NCI-H187 (cell line): ENCODE measurements at places on chromosomes 3 and 15.

DNA sequence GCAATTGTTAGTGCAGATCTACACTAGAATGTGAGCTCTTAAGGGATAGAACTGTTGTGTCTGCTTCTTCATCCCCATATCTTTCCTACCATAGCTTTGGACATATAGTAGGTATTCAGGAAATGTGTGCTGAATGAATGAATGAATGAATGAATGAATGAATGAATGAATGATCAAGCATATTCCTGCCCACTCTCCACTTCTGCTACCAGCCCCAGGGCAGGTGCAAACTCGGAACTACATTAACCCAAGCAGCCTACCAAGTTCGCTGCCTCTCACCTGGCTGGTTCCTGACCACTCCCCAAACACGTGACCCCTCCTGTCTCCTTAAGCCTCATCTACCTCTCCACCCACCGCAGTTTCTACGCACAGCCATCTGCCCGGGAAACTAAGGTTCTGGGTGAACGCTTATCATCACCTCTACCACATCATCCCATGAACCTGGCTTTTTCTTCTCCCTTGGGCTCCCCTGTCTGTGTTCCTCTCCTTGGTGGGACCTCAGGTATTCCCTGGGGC is 26.8 kb downstream of the PAQR5 start:
- no peak for DNase-seq

- no peak for DNase-seq
Observed at GRCh38 chr15:57909388-57909787, 156.1 kb downstream of the ALDH1A2 start.

DNA sequence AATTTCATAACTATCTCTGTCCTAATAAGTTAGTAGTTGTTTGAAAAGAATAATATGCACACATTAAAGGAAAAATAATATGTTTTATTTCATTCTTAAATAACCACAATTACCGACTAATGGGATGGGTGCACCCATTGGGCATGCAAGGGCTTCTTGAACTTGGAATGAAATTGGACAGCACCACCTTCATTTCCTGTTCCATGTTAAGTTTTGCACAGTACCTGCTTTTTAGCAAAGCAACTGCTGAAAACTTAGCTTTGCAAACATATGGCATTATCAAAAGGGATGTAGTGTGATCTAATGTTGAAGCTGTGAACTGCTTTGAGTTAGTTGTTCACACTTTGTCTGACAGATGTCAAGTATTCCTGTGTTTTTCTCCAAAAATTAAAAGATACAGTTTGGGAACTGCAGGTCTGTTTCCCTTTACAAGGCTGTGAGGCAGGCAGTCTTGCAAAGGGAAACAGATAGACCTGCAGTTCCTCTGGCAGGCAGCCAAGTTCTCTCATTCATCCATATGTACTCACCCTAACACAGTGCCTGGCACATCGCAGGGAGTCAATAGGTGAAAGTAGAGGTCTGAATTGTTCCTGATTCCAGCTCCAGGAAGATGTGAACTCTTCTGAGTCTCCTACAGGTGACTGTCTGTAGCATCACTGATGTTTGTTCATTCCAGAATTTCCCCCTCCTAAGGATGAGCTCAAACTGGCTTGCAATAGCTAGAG is 64.3 kb upstream of the GOLGA8B start:
- DNase-seq, result no peak

DNA sequence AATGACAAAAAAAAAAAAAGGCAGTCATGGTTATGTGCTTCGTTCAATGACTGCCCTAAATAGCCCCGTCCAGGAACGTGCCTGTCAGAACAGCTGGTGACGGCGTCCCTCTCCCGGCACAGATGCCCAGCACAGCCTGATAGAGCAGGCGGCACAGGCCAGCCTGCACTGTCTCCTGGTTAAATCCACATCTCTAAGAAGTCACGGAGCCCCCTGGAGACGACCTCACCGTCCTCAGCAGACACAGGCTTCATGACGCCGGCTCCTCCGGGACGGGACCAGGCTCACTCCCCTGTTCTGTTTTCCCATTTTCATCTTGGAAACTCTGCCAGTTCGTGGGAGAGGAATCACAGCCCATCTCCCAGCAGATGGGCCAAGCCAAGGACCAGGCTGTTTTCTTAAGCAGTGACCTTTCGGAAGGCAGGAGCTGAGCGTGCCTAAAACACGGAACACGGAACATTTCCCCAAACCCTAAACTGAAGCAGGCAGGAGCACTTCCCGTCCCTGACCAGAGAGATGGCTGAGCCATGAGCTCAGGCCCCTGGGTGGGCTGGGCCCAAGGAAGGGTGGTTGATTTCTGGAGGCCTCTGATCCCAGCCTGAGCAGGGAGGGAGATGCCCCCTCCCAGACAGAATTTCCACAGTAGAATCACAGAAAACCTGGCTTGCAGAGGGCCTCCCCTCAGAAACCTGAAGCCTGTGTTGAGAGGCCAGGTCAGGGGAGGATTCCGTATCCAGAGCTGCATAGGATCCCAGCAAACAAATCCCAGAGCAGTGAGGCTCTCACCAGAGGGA is 35.9 kb downstream of the ADCY5 start:
- no peak for DNase-seq

DNA sequence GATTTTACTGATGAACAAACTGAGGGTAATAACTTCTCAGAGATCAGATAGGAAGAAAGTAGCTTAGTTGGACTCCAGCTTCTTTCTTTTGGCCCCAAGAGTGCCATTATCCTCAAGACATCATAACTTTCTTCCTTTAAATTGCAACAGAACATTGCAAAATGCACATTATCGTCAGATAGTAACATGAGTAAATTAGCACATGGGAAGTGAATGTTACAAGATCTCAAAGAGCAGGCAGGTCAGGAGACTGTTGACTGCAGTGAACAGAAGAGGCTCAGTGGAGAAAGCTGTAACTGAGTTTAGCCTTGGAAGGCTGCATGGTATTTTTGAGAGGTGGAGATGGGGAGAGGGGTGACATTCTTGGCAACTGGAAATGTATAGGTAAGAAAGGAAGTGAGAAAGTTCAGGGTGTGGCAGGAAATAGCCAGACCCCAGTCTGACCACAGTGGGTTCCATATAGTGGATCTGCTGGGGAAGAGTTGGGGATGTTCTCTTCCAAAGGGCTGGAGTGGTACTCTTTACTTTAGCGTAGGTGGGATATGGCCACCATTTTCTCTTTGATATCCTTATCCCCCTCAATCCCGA is 307.7 kb downstream of the RPLP1 start:
- DNase-seq, result no peak

GRCh38 chr3:85801955-85802354 is 843.2 kb downstream of the CADM2 start:
- DNase-seq, result peak; percentile 0

DNA sequence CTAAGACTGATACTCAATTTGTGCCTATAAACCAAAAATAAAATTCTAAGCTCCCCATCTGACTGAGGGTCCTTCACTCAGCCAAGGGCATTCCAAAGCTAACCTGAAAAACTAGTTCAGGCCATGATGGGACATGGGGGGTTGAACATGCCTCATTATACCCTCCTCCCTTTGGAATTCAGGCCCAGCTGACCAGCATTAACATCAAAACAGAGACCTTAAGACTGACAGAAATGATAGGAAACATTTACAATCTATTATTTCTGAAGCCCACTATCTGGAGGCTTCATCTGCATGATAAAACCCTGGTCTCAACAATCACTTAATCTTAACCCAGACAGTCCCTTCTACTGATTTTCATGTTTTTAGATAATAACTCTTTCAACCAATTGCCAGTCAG is 140.4 kb downstream of the ANO10 start:
- no peak for DNase-seq

GRCh38 chr3:112319516-112320276 is 13.3 kb upstream of the CD200 start:
- DNase-seq, result no peak

DNA sequence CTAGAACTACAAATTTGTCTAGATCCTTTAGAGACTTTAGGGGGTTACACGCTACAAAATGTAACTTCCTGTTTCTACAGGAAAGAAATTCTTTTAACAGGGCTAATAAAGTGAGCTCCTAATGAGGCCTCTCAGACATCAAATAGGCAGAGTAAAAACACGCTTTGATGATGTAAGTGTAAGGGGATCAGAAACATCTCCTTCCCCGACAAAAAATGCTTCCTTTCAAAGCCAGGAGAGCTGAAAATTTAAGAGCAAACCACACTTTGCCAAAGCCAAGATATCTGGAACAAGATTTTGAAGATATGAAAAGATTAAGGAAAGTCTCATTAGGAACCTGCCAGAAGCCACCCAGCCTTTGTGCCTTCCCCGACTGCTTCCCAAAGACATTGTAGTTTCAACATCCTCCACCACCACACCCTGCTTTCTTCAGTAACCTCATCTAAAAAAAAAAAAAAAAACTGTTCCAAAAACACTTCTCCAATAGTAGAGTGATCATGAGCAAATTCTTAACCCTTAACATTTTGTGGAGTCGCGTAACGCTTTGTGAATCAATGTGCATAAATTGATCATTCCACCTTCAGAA is 505.0 kb upstream of the THBS1 start:
- DNase-seq, result no peak

DNA sequence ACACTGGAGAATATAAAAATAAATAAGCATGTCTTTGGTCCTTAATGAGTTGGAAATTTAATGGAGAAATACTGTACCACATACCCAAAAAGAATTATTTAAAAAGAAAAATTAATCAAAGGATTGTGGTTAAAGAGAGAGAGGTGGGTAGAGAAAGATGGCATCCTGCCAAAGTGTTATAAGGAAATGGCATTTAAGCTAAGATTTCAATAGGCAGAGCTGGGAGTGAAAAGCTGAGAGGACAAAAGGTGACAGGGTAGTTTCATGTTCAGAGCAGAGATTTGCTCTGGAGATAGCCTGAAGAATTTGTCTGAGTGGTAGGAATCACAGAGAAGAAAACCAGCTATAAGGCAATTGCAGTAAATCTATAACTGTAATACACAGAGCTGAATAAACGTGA is 181.0 kb downstream of the SI start:
- DNase-seq, result no peak

DNA sequence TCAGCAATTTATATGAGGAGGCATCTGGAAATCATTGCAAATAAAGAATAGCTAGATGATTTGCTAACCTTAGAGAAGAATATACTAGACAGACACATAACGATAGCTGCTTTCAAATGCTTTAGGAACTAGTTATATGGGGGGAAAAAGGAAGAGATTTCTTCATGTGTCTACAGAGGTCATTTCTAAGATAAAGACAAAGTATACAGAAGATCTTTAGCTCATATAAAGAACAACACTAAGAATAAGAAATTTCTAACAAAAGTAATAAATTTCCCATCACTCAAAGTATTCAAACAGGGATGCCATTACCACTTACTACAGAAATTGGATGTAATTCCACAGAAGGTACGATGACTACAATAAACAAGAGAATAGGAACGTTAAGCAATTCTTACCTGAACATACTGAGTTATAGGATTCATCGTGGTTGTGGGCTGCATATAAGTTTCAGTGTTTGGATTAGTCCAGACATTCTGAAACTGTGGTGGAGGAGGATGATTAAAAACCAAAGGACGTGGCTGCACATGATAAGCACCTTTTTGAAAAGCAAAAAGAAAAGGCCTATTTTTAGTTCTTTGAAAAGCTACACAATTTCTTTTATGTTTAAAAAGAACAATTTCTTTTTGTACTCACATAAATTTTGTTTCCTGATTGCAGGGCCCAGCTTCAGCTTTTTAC is 8.7 kb downstream of the DAZL start:
- no peak for DNase-seq

DNA sequence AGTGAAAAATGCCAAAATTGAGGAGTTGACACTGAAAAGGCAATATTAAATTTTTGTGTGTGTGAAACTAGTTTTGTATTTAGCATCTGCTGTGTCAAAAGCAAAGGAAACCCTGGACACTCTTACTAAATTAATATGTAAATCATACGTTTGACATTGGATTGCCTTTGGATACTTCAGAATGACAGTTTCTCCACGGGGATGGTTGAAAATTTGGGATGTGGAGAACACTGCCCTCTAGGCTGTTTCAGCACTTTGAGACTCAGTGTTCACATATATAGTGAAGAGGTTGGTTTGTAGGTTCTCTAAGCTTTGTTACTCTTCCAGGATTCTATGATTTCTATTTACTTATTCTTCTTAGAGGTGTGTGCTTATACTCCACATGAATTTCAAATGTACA is 3.0 kb downstream of the ROBO2 start:
- no peak for DNase-seq

DNA sequence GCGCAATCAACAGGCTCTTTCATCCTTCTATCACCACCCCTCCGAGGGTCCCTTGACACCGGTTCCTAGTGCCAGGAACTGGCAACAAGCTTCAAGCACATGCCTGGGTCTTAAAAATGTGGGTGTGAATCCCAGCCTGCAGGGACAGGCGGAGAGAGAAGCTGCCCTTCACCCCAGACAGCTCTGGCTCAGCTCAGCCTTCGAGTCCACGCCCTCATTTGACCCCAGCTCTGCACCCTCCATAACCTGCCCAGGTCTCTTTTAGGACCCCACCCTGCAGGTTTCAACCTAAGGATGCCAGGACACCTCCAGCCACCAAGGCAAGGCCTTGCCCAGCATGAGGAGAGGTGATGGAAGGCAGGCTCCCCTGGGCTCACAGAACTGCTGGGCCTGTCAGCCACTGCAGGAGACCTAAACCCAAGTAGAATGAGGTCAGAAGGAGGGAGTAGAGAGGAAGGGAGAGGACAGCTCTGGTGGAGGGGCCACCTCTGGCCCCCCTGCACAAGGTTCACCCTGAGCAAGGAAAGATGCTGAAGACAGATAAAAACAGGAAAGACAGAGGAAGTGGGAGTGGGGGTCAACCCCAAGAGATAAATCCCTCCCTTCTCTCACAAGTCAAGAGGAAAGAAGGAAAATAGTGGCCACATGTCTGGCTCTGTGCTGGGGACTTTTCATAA is 2.6 kb upstream of the LOXL1 start:
- DNase-seq, result no peak

DNA sequence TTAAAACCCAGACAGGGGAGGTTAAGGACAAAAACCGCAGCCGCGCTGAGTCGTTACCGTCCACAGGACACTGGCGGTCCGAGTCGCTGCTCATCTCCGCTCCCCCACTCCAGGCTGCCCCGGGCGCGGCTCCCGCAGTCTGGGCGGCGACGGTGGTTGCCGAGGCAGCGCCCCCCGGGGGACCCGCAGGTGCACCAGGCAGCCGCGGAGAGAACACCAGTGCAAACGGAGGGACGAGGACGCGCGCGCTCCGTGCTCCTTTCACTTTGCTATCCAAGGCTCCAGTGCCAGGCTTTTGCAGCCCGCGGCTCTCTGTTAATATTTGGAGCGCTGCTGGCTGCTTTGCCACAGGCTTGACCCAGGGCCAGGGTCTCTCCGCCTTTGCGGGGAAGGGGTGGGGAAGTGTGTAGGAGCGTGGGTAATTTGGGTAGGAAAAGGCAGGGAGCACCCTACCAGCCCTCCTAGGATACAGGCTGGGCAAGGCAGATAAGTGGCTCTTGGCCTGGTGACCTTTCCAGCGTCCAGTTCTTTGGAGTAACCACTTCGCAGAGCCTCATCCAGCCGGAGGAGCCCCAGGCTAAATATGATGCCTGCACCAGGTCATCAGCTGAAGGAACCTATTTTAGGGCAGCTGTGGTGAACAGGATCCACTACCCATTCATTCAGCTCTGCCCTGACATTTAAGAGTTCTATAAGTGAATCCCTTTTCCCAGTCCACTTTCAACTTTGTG is at the start of gene GADL1:
Gene GADL1 (minus strand): TSS at position 141 of the 731 bp plus-strand sequence. CDS start 47 bp downstream, at position 94.
- DNase-seq, result no peak

GRCh38 chr15:77791941-77792340 is 159.2 kb upstream of the LINGO1 start:
- no peak for DNase-seq
